ENCODE measurements at places on chromosomes 11 and 22.

- H3K36me3 ChIP-seq: no peaks in the 10 kb centered on the region
- no peak overlapping the region for H3K4me3 ChIP-seq
- peak overlapping the region; percentile 62 for H3K27ac ChIP-seq
- no peaks in the 10 kb centered on the region for H3K27me3 ChIP-seq
- peaks cover 73% of the 10 kb centered on the region for H3K4me1 ChIP-seq
These were observed 36.3 kb downstream of the BCR start for GRCh38 chr22:23216461-23217170.

DNA sequence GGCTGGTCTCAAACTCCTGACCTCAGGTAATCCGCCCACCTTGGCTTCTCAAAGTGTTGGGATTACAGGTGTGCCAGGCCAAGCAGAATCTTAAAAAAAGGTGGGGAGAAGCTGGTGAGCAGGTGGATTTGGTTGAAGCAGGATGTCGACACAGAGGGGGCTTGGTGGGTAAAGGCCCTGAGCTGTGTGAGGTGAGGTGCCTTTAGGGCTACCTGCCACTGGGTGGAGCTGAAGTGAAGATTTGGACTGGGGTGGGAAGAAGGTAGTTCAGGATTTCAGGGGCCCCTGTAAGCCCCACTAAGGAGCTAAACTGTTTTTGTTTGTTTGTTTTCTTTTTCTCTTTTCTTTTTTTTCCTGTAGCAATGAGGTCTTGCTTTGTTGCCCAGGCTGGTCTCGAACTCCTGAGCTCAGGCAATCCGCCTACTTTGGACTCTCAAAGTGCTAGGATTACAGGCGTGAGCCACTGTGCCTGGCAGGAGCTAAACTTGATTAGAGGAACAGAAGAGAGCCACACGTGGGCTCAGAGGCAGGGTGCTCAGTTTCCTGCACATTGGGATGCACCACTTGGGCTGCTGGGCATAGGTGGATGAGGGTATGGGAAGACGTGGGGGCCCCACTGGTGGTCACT is 6.0 kb downstream of the P2RX6 start:
- H3K4me1 ChIP-seq: no peaks in the 10 kb centered on the region
- peaks cover 4% of the 10 kb centered on the region for H3K27me3 ChIP-seq
- H3K27ac ChIP-seq: no peak overlapping the region
- H3K36me3 ChIP-seq: no peaks in the 10 kb centered on the region
- DNase-seq: no peak

DNA sequence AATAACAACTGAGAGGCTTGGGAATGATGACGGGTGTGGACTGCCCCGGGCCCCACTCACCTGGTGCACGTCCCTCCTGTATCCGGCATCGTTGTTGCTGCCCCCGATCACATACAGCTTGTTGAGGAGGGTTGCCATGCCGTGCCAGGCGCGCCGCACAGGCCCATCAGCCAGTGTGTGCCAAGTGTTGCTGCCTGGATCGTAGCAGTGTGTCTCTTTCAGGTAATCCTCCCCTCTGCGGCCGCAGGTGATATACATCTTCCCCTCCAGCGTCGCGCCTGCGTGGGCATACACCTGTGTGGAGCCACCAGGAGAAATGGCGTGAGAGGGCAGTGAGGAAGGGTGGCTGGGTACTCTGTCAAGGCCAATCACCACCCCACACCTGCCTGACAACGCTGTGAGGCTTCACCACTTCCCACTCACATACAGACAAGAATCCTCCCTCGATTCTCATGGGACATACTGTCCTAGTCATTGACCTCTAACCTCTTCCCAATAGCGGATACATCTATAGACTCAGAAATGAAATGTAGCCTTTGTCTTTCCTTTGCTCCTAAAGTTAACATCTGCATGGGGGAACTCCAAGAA is 8.9 kb upstream of the SCARF2 start:
- H3K27ac ChIP-seq: no peak overlapping the region
- H3K36me3 ChIP-seq: peaks cover 25% of the 10 kb centered on the region
- H3K4me1 ChIP-seq: no peaks in the 10 kb centered on the region
- H3K4me3 ChIP-seq: no peak overlapping the region

DNA sequence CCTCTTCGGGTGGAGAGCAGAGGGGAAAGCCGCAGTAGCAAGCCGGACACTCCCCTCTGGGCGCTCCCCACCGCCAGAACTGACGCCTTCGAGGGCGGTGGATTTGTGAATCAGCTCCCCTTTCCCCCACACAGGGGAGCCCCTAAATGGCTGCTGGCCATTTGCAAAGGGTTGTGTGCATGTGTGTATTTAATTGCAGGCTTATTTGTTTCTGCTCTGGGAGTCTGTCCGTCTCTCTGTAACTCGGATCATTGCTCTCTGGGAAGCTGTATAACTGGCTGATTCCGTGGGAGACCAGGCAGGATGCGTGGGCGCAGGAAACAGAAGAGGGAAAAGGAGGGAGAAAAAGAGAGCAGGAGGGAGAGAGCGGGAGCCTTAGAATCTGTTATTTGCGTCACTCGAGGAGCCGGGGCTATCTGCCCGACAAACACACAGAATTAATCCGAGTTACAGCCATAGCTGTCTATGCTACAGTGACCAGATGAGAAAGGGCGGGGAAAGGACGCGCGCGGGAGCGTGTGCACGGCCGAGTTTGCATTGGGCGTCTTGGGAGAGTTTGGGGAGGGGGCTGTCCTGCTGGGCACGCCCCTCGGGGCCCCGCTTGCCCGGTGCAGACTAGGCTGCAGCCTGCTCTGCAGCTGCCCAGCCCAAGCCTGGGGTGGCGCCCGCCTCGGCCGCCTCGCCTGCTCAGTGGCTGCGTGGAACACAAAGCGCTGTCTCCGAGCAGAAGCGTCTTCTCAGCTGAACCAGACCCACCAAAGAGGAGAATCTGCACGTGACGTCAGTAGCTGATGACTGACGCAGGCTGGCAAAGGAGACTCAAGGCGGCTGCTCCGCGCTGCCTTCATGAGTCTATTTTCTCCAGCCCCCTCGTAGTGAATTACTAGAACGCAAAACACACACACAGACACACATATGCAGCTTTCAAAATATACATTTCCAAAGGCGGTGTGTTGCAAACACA is 105.3 kb upstream of the HSD17B12 start:
- H3K27me3 ChIP-seq: peaks cover 88% of the 10 kb centered on the region
- no peak for DNase-seq
- peak overlapping the region; percentile 14 for H3K4me3 ChIP-seq

DNA sequence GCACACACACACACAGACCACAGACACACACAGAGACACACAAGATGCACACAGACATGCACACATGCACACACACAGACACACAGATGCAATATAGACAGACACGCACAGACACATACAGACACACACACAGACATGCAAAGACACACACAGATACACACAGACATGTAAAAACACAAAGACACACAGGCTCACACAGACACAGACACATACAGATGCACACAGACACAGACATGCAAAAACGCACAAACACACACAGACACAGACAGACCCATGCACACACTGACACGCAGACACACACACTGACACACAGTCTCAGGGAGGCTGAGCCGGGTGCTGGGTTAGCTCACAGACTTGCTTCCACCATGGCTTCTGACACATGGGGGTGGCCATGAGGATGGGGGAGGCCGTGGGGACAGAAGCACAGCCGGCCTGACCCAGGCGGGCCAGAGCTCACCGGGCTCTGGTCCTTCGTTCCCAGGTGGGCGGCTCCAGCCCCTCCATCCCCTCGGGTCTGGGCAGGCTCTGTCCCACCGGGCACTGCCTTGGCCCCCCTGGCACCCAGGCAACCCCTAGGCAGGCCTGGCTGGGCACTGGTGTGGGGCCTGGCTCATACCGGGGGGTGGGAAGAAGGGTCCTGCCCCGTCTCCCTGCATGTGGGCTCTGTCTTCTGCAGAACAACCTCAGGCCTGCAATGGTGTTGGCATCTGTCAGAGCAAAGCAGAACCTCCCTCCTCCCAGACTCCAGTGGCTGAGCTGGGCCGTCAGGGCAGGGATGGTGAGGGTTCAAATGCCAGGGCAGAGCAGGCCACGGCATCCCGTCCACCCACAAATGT is 1489.5 kb downstream of the BRD1 start:
- no peaks in the 10 kb centered on the region for H3K36me3 ChIP-seq
- no peaks in the 10 kb centered on the region for H3K4me1 ChIP-seq
- no peak overlapping the region for H3K27ac ChIP-seq
- H3K27me3 ChIP-seq: peaks cover 10% of the 10 kb centered on the region
- no peak overlapping the region for H3K4me3 ChIP-seq

DNA sequence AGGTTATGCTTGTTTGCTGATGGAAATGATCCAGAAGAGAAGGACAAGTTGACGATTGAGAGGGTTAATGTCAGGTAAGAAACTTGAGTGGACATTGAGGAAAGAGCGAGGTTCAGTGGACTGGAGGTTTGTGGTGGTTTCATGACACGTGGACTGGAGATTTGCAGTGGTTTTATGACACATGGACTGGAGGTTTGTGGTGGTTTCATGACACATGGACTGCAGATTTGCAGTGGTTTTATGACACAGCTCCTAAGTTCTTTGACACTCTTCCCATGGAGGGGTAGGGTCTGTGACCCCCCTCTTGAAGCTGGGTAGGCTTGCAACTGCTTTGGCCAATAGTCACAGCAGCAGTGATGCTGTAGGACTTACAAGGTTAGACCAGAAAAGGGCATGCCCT is 5.4 kb upstream of the MAPK8IP2 start:
- H3K27ac ChIP-seq: no peak overlapping the region
- H3K4me3 ChIP-seq: no peak overlapping the region
- peaks cover 1% of the 10 kb centered on the region for H3K4me1 ChIP-seq
- no peak for DNase-seq

DNA sequence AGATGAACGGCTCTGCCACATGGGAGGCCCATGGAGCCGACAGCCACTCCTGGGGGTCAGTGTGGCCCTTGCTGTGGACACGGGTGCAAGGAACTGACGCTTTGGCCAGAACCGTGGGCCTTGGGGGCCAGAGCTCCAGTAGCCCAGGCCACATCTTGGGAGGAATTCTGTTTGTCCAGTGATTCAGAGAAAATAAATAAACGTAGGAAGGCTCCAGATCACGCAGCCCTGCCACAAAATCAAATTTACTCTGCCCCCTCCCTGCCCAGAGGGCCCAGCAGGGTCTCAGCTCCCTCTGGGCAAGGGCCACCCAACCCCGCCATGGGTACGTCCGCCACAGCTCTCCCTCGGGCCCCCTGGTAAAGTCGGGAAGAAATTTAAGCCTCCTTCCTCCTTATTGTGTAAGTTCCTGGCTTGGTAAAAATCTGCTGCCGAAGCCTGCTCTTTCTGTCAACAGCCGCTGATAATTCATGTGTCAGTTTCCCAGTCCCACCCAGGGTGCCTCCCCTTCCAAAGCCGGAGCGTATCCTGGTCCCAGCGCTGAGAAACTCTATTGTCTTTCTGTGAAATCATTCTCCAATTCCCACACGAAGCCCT is 6.9 kb upstream of the MUC5AC start:
- no peak overlapping the region for H3K4me3 ChIP-seq
- H3K36me3 ChIP-seq: no peaks in the 10 kb centered on the region
- H3K27ac ChIP-seq: no peak overlapping the region

GRCh38 chr11:71178076-71178475 is 74.3 kb downstream of the SHANK2 start:
- no peaks in the 10 kb centered on the region for H3K4me1 ChIP-seq
- DNase-seq: no peak
- H3K36me3 ChIP-seq: no peaks in the 10 kb centered on the region
- peaks cover 2% of the 10 kb centered on the region for H3K27me3 ChIP-seq

- H3K27me3 ChIP-seq: no peaks in the 10 kb centered on the region
- H3K4me3 ChIP-seq: no peak overlapping the region
- no peak for DNase-seq
- H3K27ac ChIP-seq: no peak overlapping the region
These were observed 1276.1 kb downstream of the LRRC4C start for GRCh38 chr11:40183073-40184064.

DNA sequence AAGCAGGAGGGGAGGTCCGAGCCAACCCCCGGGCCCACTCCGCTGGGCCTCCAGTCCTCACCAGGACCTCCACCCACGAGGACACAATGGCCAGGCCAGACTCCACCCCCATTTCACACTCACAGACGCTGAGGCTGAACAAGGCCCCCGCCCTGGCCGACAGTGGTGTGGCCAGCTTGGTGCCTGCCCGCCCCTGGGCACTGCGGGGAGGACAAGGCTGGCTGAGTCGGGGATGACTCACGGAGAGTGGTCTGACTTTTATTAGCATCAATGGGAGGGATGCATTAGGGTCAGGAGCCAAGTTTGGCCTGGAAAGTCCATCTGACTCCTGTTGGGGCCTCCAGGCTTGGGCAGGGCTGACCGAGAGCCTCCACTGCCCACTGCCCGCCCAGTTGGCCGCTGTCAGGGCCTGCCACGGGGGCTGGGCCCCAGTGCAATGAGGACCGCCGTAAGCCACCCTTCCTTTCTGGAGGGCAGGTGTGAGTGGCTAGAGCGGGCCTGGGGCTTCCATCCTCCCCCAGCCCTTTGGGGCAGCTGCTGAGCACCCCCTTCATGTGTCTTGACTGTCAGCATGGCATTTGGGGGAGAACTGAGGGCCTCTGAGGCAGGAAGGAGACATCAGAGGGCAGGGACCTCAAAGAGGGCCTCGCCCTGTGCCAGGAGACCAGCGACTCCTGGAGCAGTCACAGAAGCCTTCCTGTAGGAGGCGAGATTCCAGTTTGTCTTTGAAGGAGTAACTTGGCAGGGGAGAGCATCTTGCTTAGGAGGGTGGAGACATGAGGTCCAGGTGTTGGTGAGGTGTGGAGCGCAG is 10.6 kb downstream of the TSPAN32 start:
- peak; percentile 77 for DNase-seq
- peaks cover 35% of the 10 kb centered on the region for H3K4me1 ChIP-seq
- no peak overlapping the region for H3K4me3 ChIP-seq
- H3K27ac ChIP-seq: peak overlapping the region; percentile 11

GRCh38 chr11:7450836-7451235 is 34.5 kb upstream of the OLFML1 start:
- DNase-seq: no peak
- no peaks in the 10 kb centered on the region for H3K36me3 ChIP-seq
- H3K27me3 ChIP-seq: no peaks in the 10 kb centered on the region

- no peaks in the 10 kb centered on the region for H3K36me3 ChIP-seq
- no peak overlapping the region for H3K4me3 ChIP-seq
- no peaks in the 10 kb centered on the region for H3K27me3 ChIP-seq
- H3K4me1 ChIP-seq: no peaks in the 10 kb centered on the region
- H3K27ac ChIP-seq: no peak overlapping the region
These were observed 37.8 kb downstream of the PPP6R3 start for GRCh38 chr11:68498321-68498720.

DNA sequence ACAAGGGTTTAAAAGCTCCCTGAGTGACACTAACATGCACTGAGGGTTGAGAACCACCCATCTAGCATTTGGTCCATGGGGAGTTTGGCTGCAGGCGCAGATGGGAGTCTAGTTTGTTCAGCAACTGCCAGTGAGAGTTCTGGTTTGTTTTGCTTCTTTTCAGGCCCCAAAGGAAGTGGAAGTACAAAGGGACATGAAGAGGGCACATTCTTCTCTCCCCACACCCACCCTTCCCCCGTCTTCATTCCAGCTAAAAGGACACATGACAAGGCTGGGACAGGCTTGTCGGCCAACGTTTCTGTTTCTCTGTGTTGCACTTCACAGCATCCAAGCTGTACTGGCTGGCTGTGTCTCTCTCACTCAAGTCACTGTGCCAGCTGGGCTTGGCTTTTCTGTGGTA is 8.2 kb upstream of the ENDOD1 start:
- peak overlapping the region; percentile 73 for H3K27ac ChIP-seq
- no peaks in the 10 kb centered on the region for H3K27me3 ChIP-seq
- H3K36me3 ChIP-seq: no peaks in the 10 kb centered on the region
- H3K4me1 ChIP-seq: peaks cover 69% of the 10 kb centered on the region

Measured in tibial artery (tissue), 4 donors.